ENCODE measurements at places on chromosomes 7 and 10. TPM values are rescaled to one million over a fixed set of nuclear protein-coding genes. Genes with fewer than 3 reads are reported as not detected.

The CHAT gene
- not detected for total RNA-seq

- DNase-seq = no peak
These were observed 87.6 kb upstream of the AFAP1L2 start for GRCh38 chr10:114491933-114492332.

- no peak for DNase-seq
These were observed 817.3 kb downstream of the LRMDA start for GRCh38 chr10:76248649-76249200.

- no peak for DNase-seq
These were observed 105.9 kb upstream of the LSM8 start for GRCh38 chr7:118078015-118078414.

- DNase-seq = no peak
These were observed 43.6 kb upstream of the MXI1 start for GRCh38 chr10:110163841-110164240.

DNA sequence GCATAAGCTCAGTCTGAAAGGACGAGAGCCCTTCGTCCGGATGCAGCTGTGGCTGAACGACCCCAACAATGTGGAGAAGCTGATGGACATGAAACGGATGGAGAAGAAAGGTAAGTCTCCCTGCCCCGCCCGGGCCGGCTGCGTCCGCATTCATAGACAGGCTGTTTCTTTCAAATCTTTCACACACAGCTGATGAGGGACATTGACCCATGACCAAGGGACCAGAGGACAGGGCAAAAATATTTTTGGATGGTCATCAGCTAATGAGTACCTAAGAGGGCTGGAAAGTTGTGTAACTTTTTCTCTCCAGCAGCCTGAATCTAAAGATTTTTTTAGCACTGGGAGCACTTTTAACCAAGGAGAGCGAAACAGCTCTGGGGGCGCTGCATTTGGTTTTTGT lies 52.5 kb upstream of the SH2B2 start:
- no peak for DNase-seq

- DNase-seq = peak; percentile 64
These were observed 10.6 kb upstream of the ZNF239 start for GRCh38 chr10:43585046-43585445.

The CPEB3 gene
- total RNA-seq = 0.18 TPM

DNA sequence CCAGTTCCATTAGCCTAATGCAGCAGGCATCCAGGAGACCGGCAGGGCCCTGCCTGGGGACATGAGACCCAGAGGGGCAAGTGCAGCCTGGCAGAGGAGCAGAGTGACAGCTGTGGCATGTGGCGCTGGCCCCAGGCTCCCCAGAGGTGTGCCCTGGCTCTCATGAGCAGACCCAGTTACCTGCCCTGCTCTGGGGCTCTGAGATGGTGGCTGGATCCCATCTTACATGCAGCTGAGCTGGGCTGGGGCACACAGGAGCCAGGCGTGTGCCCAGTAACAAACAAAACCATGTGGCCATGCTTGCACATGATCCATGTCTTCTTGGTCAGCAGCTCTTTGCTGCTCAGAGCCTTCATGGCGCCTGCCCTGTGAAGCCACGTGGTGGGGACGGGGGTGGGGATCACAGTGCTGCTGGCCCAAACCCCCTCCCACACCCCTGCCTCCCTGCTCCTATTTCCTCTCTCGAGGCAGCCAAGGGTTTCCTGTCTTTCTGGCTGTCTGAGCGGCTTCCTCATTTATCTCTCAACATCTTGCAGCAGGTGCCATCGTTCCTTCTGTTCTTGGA lies 40.3 kb upstream of the GTF2I start:
- no peak for DNase-seq

DNA sequence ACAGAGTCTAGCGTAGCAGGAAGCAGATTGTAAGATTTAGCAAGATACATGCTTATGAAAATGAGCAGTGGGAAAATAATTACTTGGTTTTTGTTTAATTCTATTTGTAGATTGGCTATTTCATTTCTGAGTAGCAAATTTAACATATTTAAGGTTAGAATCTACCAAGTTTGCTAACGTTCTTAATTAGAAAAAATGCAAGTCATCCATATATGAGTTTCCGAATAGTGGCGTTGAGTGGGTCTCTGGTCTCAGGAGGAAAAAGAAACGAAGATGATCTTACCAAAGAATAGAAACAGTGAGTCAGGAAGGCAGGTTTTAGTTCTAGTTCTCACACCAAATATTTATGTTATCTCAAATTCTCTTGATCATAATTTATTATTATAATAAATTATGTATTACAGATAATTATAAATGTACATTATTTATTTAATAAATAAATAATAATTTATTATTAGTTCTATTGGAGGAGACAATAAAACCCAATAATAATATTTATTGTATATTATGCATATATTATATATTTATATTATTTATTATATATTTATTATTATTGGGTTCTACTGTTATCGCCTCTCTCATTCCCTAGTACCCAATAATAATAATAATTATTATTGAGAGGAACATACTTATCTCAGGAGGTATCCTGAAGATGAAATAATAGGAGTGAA lies 194.3 kb upstream of the PITRM1 start:
- DNase-seq = no peak

The SEMA3E gene
- total RNA-seq = 1.1 TPM

DNA sequence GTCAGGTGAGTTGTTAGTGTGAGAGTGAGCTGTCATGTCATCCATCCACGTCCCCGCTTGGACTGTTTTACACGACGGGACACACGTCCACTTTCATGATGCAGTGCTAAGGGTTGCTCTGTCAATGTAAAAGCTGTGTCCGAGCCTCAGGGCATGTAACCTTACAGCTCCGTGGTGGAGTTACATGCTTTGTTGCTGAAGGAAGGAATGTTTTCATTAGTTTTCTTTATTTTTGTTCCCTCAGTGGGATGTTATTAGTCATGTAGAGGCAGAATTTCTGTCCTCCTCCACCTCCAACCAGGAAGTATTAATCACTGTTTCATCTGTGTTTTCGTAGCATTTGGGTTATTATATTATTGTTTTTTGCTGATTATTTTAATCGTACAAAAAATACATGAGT lies 88.6 kb downstream of the NRG3 start:
- no peak for DNase-seq

DNA sequence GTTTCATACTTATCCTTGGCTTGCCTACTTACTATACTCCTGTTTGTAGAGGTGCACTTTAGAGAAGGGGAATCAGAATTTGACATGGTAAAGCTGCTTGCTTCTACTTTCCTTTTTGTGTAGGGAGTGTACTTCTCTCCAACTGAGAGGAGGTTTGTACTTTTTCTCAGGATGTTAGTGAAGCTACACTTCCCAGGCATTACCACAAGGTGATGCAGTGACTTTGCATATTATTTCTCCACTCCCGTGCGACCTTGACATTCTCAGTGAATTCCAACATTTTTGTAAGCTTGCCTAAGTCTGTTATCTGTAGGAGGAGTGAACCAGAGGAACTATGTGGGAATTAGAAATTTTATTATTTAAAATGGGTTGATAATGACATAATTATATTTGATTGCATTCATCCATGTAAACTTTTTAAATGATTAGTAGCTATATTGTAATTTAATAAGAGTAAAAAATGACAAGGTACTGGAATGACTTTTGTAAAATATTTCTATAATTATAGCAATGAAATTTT lies 5.2 kb downstream of the TAX1BP1 start:
- DNase-seq = peak; percentile 84

The PNLIP gene
- not detected for total RNA-seq

The HOXA9 gene
- 0.28 TPM for total RNA-seq

The DRGX gene
- not detected for total RNA-seq

The CCSER2 gene
- total RNA-seq = 27.8 TPM

- no peak for DNase-seq
These were observed 26.7 kb downstream of the GBX1 start for GRCh38 chr7:151140826-151141225.

DNA sequence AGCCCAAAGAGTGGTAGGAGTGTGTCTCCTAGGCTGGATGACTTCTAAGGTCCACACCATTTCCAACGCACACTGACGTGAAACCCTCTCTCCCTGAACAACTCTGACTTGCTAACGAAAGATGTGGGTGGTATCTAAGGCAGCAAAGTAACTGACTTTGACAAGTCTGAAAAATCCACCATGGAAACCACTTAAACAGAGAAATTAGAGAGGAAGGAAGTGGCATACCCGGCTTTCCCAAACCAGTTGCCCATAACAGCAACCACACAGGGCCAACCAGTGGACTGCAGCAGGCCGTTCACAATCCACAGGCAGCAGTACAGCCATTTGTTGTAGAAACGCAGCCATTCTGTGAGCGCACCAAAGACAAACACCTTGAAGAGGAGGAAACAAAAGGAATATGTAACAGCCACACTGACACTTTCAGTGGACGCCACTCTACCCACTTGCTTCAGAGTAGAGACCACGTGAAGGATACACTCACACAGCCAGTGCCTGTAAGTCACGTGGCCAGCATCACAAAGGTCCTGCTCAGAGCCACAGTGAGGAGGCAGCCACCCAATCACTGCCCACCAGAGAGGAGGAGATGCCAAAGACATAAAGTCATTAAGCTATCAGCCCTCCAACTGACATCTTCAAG lies 39.8 kb downstream of the SLC37A3 start:
- no peak for DNase-seq

GRCh38 chr10:96675846-96676245 lies 44.5 kb downstream of the PIK3AP1 start:
- DNase-seq = no peak

The OR6B1 gene
- total RNA-seq = not detected

GRCh38 chr7:5636914-5637313 lies 144.5 kb downstream of the RNF216 start:
- peak; percentile 90 for DNase-seq

DNA sequence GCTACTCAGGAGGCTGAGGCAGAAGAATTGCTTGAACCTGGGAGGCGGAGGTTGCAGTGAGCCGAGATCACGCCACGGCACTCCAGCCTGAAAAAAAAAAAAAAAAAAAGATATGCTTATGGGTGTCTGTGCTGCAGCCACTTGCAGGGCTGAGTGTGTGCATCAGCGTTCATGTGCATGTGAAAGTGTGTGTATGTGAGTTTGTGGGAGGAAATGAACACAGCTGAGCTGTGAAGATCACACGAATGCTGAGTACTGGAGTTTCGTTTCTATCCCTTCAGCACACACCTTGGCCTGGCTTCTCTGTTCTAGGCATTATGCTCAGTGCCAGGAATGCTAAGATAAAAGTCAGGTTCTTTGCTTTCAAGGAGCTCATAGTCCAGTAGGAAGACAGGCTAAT lies 12.0 kb upstream of the SVOPL start:
- DNase-seq = no peak

The C10orf71 gene
- total RNA-seq = not detected

The NOBOX gene
- not detected for total RNA-seq

GRCh38 chr10:117477961-117478670 lies 64.4 kb upstream of the EMX2 start:
- DNase-seq = peak; percentile 19
